Foreskin keratinocyte (primary cell): ENCODE measurements at places on chromosomes 4 and X. TPM values are rescaled to one million over a fixed set of nuclear protein-coding genes. Genes with fewer than 3 reads are reported as not detected.
A peak's percentile ranks its signal among the peaks of the same experiment; 100 is the strongest.

ZNF141 gene
- 0.86 and 1.1 TPM in 2 replicates for polyA plus RNA-seq

DNA sequence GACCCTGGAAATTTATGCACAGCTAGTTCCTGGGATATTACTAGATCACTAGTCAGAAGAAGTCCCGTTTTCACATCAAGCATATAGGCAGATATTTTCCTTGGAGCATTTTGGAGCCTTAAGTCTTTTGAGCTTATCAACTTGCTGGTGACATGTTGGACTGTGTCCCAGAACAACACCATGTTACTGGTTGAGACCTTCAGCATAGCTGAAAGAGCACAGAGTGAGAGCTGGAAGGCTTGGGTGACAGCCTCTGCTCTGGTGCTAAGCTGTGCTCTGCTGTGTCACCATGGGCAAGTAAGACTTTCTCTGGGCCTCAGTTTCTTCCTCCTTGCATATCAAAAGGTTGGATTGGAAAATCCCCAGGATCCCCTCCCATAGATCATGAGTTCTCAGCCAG lies 116.6 kb upstream of the FRMPD4 start:
- no peak for DNase-seq

DNA sequence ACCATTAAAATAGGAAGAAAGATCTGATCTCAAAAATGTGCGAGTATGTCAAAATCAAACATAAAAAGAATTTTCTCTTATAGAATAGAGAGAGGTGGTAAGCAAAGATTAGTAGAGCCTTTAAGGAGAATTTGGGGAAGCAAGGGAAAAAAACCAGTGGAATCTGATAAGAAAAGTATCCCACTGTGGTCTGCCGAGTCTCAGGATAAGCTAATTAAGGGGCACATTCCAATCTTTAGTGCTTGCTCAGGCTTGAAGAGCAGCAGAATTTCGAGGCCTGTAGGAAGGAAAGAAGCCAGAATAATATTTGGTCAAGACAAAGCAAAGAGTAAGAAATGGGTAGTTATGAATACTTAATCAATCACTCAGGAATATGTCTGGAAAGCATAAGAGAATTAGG lies 13.0 kb downstream of the STATH start:
- no peak for DNase-seq

DNA sequence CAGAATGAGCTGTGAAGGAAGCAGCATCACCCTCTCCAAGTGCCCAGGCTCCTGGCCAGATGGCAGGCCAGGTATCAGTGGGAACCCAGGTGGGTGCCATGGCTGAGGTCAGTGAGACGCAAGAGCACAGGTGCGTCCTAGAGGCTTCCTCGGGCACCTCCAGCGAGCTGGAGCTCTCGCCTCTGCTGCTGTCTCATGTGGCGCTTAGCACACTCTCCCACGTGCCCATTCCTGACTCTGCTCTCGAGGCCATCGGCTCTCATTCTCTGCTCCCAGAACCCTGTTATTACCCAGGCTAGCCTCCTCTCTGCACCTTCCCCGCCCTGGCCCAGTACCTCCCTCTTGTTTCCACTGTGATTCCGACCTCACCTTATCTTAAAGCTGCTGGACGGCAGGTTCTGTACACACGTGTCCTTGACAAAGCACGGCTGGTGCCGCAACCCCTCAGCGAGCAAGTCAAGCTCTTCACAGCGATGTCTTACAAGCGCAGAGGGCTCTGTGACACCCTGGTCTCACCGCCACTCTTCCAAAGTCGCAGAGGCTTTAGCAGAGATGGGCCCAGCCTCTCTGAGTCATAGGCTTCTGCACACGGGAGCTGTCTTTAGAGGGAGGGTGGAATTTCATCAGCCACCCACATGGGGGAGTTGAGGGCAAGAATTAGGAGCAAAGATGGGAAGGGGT lies 15.4 kb upstream of the MSANTD1 start:
- DNase-seq: no peak

DNA sequence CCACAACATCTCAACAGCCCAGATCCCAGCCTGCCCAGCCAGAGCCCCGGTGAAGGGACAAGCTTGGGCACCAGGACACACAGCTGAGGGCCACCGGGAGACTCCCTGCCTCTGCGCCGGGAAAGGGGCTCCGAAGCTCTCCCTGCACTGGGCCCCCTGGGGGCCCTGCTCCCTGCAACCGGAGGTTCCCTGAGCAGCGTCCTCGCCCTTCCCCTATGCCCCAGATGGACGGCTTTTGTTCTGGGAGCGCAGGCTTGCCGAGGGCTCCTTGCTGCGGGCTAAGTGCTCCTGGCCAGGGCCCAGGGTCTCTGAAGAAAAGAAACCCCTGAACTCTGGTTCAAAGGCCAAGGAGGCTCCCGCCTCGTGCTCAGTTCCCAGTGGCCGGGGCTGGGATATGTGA lies 899 bp upstream of the ZFP92 start:
- DNase-seq: no peak

DNA sequence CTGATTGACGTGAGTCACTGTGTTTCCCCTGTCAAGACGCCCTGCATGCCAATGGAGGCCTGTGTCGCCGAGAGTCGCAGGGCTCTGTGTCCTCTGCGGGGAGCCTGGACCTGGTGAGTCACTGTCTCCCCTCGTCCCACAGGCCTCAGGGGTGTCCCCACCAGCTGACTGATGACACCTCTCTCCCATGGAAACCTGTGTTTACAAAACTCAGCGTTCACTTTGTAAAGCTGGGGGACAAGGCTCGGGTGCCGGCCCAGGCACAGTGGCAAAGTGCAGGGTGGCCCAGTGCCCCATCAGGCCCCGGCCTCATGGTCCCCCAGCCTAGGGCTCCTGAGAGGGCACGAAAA lies 21.2 kb upstream of the HGFAC start:
- DNase-seq: no peak

CRMP1 gene
- not detected in 2 replicates for polyA plus RNA-seq

TRPC5OS gene
- polyA plus RNA-seq: not detected in 2 replicates

DNA sequence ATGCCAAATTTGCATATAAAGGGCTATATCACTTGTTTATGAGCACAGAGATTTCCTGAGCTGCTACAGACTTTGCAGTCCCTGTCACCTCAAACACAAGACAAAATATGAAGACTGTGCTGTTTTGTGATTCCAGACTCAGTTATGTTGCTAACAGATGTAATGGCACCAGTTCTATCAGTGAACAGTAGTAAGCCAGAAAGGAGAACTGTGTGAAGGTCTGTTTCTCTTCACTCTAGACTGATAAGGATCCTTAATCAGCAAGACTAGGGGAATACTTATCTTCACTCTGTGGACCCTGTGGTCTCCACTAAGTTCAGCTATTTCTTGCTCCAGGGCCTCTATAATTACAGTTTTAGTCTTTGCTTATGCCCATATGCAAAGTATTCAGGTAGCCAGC lies 82.7 kb downstream of the ANXA5 start:
- no peak for DNase-seq

GRCh38 chrX:793216-793770 lies 162.7 kb downstream of the SHOX start:
- DNase-seq: no peak

DNA sequence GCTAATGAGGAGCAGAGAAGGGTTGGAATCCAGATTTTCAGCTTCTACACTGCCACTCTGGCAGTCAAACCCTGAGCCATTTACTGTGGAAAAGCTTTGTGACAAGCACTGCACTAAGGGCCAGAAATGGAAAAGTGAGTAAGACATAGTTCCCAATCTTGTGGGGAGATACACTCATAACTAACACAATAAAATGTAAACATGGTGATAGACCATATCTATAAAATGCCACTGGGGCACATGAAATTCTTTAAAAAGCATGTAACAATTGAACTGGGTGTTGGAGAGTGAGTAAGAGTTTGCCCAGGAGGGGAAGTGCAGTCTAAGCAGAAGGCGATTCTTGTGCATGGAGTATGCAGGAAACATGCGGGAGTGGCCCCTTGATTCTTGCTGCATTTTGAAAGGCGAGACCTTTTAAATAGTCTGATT lies 32.0 kb upstream of the ANXA5 start:
- peak; percentile 84 for DNase-seq

DNA sequence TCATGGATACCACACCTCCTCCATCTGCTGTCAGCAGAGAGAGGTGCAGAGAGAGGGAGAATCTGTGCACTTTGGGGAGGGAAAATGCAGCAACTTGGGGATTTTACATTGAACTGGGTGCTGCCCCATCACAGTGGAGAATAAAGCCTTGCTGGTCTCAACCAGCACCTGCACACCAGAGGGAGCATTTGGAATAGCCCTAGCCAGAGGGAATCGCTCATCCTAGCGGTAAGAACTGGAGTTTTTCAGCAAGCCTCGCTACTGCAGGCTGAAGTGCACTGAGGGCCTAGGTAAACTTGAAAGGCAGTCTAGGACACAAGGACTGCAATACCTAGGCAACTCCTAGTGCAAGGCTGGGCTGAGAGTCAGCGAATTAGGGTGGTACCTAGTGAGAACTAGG lies 148.7 kb downstream of the KDR start:
- DNase-seq: no peak

MAGEA10 gene
- not detected in 2 replicates for polyA plus RNA-seq

DNA sequence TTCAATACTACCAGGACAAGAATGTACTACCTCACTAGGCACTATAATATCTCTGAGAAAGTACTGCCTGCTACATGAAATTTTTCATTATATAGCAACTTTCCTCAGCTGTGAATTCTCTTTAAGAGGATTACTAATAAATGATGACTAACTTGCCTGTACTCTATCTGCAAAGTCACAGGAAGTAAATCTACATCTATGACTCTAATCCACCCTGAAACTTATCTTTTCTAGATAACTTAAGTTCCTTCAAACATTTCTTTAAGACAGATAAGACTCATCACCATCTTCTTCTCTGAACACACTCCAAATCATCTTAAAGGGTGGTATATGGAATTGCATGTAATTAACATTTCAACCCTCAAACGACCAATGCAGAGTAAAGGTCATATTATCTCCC lies 28.8 kb downstream of the RPS6KA3 start:
- peak; percentile 22 for DNase-seq

GC gene
- polyA plus RNA-seq: not detected in 2 replicates

ART3 gene
- 0.22 and 0.27 TPM in 2 replicates for polyA plus RNA-seq

- DNase-seq: no peak
Observed at GRCh38 chr4:107129076-107129475, 93.0 kb upstream of the DKK2 start.

GRCh38 chr4:139689093-139689722 lies 23.6 kb downstream of the MGST2 start:
- no peak for DNase-seq

BEX1 gene
- 0.17 and 0.60 TPM in 2 replicates for polyA plus RNA-seq

DNA sequence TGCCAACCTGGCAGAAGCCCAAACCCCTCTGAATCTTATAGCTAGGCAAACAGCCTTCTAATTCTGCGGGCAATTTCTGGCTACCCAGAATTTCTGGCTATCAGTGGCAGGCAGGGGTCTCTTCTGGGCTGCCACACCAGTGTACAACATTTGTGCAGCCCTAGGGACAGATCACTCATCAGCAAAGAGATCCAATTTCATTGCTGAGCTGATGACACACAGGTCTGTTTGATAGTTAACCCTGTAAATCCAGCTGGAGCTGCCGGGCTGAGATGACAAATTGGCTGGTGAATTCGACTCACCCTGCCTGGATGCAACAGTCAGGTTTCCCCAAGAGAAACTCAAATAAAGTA lies 2.4 kb downstream of the MID1 start:
- DNase-seq: peak; percentile 66
